NCI-H1930 (cell line): ENCODE measurements at places on chromosomes 2 and 18.

DNA sequence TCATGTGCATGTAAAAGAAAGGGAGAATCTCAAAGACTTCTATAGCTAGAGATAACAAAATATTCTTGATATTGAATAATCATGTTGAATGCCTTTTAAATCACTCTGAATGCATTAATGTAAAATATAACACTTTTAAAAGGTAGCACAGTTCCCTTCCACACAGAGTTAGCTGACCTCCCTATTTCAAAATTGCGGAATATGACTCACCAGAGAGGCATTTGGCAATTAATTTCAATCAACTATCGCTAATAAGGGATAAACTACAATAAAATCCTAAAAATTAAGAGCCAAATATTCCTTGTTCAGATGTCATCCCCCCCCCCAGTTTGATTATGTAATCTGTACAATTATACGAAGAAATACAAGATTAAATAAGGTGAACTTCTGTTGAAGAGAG is 29.3 kb downstream of the ZC3H15 start:
- DNase-seq = no peak

- DNase-seq = no peak
Observed at GRCh38 chr2:58762176-58762781, 521.2 kb upstream of the FANCL start.

DNA sequence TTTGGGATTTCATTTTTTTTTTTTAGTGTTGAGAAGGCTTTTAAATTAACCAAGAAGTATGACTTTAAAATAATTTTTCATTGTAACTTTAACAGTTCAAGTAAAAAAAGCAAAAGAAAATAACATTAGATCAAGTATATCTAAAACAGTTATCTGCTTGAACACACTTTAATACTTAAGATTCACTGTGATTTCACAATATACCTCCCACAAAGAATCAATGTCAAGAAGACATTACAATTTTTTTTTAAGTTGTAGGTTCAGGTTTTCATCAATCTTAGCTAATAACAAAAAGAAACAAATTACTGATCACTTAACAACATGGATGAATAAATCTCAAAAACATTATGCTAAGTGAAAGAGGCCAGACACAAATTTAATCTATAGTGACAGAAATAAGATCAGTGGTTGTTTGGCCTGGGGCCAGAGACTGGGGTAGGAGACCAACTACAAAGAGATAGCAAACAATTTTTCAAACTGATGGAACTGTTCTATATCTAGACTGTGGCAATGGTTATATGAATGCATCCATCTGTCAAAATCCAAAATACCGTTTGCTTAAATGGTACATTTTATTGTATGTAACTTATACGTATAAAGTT is 74.8 kb upstream of the FRZB start:
- DNase-seq = no peak

- no peak for DNase-seq
Observed at GRCh38 chr2:215441560-215442400, 5.9 kb upstream of the FN1 start.

- peak; percentile 75 for DNase-seq
Observed at GRCh38 chr18:76496194-76496890, 1.3 kb upstream of the ZNF516 start.

- DNase-seq = no peak
Observed at GRCh38 chr2:15989559-15989958, 49.2 kb downstream of the MYCN start.

DNA sequence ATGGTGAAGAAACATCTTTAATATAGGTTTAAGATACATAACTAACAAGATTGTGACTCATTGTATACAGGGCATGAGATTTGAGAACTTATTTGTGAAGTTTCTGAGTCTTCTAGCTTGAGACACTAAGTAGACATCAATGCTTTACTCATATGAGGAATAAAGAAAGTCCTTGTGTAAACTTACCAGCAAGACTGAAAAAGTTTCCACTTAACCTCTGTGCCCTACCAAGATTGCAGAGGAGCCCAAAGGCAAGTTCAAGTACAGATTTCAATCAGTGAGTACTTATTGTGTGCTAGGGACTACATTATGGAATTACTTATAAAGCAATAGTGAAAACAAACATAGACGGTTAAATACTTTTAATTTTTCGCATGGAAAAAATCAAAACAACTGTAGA is 1041.2 kb upstream of the CELF4 start:
- DNase-seq = no peak

- DNase-seq = no peak
Observed at GRCh38 chr2:109507217-109507616, 106.5 kb downstream of the SEPTIN10 start.

GRCh38 chr18:77014538-77014937 is 118.0 kb downstream of the MBP start:
- DNase-seq = no peak

GRCh38 chr2:239539083-239539775 is 138.4 kb upstream of the HDAC4 start:
- no peak for DNase-seq

GRCh38 chr18:74316257-74317170 is 875 bp downstream of the C18orf63 start:
- DNase-seq = no peak

DNA sequence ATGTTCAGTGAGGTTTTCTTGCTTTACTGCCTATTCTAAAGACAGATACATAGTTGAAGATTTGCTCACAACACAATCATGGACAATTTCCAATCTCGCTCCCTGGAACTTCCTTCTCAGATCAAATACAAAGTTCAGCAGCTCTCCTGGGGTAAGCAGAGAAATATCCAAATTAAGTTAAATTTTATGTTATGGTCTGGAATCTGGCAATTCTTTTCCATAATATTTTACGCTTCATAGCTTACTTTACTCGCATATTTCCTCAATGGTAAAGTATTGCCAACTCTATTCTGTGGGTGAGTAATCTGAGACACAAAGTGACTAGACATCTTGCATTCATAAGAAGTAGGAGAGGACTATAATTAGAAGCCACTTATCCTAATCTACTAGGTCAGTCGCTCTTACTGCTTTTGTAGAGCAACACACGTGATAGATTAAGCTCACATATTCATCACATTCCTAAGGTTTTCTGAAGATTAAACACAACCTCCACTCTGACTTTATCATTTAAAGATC is 529.4 kb downstream of the CCDC85A start:
- DNase-seq = no peak

GRCh38 chr2:128685841-128686496 is 367.3 kb upstream of the HS6ST1 start:
- DNase-seq = no peak

GRCh38 chr2:68834737-68835376 is 36.3 kb downstream of the BMP10 start:
- DNase-seq = no peak

DNA sequence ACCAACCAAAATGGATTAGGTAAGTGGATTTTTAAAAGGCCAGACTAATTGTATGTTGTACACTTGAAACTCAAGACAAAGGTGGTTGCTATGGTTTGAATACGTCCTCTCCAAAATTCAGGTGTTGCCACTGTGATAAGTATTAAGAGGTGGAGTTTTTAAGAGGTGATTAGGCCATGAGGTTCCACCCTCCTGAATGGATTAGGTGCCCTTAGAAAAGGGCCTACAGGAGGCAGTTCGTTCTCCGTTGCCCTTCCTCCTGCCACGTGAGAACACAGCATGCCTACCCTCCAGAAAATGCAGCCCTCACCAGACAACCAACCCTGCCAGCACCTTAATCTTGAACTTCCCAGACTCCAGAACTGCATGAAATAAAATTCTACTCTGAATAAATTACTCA is 51.2 kb downstream of the CHMP3 start:
- DNase-seq = no peak

GRCh38 chr2:104690255-104690984 is 163.5 kb upstream of the POU3F3 start:
- DNase-seq = no peak

GRCh38 chr2:25078170-25079049 is 36.5 kb downstream of the EFR3B start:
- DNase-seq = peak; percentile 29

GRCh38 chr2:72338076-72338475 is 190.4 kb upstream of the CYP26B1 start:
- DNase-seq = no peak

- DNase-seq = no peak
Observed at GRCh38 chr2:177258059-177258458, 6.5 kb downstream of the NFE2L2 start.

- DNase-seq = peak; percentile 85
Observed at GRCh38 chr2:189580658-189581353, at the start of gene SLC40A1. Gene SLC40A1, minus strand, starts transcription at chr2:189580786. Its CDS starts 326 bp downstream, at chr2:189580460.

- peak; percentile 20 for DNase-seq
Observed at GRCh38 chr2:64873472-64873924, 115.7 kb upstream of the SLC1A4 start.

DNA sequence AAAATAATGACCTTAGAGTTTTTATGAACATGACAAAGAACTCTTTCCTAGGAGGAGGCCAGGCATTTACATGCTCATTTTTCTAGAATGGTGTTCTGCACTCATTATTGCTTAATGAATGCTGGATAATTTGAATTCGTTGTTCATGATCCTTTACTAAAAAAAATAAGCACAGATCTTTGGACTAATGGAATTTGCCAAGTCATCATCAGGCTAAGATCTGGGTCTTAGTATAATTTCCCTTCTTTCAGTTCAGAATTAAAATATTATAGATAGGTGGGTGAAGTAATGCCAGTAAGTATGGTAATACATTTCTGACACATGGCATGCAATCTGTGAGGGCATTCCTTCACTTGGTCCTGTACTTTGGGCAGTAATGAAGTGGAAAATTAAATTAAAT is 143.8 kb upstream of the AQP4 start:
- no peak for DNase-seq

- no peak for DNase-seq
Observed at GRCh38 chr18:44548291-44549221, 132.1 kb upstream of the SETBP1 start.

GRCh38 chr2:152473151-152473857 is 138.3 kb downstream of the FMNL2 start:
- no peak for DNase-seq

DNA sequence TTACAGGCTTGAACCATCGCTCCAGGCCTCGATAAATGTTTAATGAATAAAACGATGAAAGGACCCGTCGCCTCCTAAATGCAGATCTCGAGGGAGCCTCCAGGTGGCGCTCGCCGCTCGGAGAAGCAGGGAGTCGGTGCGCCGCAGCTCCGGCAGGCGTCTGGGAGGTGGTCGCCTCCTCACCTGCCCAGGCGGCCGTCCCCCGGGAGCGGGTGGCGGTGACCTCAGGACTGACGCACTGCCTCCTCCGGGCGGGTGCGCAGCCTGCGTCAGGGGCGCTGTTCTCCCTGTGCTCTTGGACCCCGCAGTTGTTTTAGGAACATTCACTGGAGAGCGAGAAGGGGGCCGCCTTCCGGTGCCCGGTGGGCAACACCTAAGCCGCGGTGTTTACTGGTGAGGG is 38.6 kb upstream of the POLE4 start:
- peak; percentile 73 for DNase-seq

DNA sequence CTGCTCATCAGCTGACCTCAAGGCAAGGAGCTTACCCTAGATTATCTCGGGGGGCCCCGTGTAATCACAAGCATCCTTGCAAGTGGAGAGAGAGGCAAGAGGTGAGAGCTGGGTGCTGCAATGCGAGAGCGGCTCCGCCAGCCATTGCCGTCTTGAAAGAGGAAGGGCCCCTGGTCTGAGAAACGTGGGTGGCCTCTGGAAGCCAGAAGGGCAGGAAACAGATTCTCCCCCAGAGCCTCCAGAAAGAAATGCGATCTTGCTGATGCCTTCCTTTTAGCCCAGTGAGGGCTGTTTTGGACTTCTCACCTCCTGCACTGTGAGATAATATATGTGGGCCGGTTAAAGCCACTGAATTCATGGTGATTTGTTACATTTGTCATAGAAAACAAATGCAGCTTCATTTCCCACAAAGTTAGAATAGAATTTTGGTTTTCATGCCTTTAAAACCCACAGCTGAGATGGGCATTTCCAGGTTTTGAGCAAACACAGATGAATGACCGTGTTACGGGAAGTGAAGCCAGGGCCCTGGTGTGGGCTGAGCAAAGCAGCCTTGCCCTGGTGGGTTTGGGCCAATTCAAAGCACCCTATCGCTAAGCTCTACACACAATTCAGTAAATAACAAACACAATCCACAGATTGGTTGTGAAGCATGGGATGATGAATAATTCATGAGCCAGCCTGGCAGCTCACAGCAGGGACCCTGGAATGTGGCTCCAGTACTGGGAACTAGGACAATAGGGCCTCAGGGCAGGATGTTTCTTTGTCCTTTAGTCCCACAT is 319.9 kb upstream of the HS6ST1 start:
- no peak for DNase-seq

DNA sequence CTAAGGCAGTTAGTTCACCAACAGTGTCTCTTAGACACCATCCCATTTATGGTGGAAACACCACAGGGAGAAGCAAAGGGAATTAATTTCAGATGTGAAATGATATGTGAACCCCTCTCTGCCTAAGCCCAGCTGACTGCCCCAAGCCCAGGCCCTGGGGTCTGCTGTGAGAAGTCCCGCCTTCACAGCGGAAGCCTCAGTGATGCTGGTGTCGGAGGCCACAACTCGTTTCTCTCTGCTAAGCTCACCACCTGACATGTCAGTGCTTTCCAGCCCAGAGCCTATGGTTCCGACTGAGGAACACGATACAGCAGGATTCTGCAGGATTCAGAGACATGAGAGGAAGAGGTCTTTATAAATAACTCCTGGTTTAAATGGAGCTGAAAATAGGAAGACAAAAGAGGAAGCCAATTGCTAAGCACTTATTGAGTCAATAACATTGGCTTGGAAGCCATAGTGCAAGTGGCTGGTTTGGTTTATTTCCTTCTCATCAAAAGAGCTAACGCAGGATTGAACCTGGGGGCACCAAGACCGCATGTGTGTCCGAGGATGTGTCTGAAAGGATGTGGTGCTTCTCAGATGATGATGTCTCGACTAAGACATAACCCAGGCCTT is 21.9 kb upstream of the LOXHD1 start:
- no peak for DNase-seq

- DNase-seq = no peak
Observed at GRCh38 chr2:9483107-9483506, 8.8 kb downstream of the IAH1 start.

DNA sequence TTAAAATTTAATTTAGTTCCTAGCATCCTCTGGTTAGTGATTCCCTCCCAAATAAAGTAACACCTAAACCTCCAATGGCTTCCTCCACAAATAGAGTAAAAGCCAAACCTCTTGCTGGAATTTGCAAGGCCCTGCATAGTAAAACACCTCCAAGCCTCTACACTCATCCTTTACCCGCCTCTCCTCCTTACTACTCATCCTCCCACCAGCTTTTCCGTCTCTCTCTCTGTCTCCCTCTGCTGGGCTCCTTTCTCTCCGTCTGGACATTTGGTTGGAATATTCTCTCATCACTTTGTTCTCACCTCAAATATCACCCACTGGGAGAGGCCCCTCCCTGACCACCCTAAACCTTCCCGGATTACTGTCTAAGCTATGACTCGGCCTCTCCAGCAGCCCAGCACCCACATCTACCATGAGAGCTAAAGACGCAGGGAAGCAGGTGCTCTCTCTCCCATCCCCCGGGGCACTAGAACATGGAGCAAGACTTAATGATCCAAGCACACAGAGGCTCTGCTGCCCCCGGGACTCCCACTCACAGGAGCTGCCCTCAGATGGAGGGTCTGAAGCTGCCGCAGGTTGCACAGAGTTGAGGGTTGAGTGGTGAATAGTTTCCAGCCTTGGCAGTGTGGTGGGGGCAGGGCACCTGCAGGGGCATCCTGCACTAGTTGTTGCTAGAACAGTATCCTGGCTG is 167.2 kb downstream of the FBXO15 start:
- DNase-seq = no peak
